Activated effector memory CD4-positive, alpha-beta T cell treated with Interleukin-2 at 50 U/mL for 16 hours (primary cell): ENCODE measurements at places on chromosomes 7 and 10.
A peak's percentile ranks its signal among the peaks of the same experiment; 100 is the strongest.

DNA sequence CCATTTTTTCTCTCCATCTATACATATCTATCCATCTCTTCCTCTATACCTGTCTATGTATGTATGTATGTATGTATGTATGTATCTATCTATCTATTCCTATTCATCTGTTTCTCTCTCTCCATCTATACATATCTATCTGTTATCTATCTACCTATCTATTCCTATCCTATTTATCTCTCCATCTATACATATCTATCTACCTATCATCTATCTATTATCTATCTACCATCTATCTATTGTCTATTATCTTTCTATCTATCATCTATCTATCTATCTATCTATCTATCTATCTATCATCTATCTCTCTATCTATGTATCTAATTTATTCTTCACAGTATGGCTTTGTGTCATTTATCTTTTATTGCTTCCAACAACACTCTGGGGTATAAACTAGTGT lies 1124.4 kb downstream of the TYW1 start:
- DNase-seq: no peak

- DNase-seq: no peak
Measured at GRCh38 chr10:97782455-97783228, 10.8 kb upstream of the SFRP5 start.

- no peak for DNase-seq
Measured at GRCh38 chr10:3754727-3755439, 30.1 kb downstream of the KLF6 start.

DNA sequence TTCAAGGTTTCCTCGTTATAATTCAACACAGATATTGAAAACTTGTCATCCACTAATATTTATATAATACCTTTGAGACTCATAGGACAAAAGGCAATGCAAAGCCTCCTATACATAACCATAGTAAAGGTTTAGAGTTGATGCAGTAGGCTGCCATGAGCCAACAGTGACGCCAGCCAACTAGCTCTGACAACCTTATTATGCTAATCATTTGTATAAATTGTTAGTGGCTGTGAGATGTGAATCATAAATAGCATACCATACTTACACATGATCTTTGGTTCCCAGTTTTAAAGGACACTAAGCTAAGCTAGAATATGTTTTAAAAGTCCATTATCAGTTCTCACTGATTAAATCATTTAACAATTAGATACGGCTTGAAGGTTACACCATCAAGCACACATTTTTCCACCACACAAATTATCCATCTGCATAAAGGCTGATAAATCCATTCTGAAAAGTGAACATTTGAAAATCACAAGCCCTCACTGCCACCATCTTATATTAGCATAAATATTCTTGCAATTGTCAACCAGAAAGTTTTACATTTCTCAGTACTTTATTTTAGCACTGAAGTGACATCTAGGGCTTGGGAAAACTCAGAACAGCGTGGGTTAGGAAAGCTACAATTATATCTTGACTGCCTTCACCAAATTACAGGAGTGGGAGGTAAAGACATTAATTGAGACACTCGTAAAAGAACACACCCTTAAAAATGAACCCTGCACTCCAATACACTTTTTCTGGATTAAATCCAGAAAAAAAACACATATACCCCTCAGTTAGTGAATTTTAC lies 30.7 kb downstream of the COA1 start:
- no peak for DNase-seq

DNA sequence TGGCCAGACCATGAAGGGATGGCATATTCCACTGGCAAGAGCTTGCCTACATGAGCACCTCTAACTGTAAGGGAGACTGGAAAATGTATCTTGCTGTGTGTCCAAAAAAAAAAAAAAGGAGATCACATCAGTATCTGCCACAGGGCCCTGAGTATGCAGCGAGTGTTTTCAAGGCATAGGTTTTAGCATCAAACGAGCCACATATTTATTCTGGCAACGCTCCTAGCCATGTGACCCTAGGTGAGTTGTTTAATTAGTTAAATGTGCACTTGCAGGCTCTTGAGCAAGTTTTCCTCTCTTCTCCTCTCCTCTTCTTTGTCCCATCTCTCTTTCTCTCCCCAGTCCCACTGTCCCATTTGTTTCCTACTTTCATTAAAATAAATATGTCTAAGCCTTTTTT lies 428.7 kb upstream of the AKR1E2 start:
- no peak for DNase-seq

DNA sequence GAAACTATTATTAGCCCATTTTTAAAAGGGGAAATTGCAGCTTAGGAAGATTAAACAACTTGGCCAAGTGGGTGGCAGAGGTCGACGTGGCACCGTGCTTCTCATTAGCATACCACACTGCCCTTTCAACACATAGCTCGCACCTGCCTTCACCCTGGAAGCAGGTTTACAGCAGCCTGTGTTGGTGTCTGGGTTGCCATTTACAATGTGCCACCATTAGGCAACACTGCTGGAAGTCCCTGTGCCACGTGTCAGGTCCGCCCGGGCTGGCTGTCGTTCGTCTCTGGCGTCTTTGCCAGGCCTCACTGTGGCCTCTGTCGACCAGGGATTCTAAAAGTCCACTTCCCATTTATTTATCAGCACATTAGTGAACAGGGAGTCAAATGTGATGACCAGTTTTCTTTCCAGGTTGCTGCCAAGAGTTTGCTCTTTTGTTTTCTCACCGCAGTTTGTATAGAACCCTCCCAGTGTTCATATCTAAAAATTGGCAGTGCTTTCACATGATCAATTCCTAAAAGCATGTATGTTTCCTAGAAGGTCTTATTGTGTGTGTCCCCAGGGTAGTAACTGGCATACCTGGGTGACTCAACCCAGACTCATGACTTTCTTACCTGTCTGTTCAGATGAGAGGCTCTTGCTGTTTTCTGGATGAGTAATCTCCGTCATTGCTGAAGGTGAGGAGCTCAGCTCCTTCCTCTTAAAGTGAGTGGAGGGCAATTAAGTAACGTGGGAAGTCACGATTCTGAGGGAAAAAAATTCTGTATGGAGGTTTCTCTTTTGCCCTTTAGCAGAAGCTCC lies 9.2 kb downstream of the INSIG1 start:
- no peak for DNase-seq

DNA sequence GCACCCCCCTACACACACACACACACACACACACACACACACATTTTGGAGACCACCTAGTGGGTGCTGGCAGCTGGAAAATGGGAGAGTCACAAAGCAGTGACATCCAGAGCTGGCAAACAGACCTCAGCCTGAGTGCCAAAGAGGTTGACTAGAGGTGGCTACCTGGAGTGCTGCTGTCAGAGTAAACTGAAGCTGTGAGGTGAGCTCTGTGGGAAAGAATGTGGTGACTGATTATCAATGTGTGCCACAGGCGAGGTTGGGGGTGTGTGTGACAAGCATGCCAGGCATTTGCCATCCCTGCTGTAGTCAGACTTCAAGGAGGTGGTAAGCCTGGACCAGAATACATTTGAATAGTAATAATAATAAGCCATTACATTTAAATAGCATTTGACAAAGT lies 120.6 kb downstream of the SLIT1 start:
- DNase-seq: no peak

DNA sequence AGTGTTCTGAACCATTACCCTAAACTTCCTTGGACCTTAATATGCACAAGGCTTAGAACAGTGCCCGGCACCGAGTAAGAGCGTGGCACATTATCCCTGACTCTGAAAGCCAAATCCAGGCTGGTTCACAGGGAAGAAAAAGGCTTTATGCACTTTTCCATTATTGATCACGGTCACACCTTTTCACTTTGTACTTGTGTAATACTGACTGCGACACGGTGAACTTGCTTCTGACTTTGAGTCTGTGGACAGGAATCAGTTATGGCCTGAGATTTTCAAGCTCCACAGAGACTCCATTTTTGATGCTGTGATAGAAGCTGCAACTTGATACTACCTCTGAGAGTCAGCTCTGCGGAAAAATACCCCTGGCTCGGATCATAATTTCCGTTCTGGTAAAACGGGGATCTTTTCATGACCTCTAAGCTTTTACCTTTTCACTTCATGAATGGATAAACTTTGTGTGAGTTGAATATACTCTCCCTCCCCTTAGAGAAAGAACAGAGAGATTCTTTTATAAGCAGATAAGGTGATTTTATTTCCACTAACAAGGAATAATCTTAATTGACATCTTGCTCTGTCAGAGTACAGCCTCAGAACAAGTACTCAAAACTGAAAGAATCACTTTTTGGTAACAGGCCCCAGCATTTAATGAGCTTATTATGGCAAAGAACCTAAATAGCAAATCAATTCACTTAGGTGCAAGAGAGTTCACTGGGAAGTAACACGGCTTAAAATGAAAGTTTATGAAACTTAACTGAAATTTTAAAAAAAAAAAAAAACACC lies 88.8 kb downstream of the ELMO1 start:
- no peak for DNase-seq

DNA sequence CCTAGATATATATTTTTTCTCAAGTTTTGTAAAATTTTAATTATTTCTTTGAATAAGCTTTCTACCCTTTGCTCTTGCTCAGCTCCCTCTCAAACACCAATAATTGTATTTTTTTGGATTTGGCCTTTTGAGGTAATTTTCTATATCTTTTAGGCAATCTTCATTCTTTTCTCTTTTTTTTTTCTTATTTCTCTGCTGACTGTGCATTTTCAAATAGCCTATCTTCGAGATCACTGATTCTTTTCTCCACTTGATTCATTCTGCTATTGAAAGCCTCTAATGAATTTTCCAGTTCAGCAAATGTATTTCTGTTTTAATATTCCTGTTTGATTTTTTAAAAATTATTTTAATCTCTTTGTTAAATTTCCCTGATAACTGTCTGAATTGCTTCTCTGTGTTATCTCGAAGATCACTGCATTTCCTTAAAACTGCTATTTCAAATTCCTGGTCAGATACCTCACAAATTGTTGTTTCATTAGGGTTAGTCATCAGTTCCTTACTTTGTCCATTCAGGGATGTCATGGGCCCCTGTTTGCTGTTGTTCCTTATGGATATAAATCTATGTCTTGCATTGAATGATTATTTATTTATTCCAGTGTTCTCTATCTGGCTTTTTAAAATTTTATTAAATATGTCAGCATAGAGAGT lies 100.1 kb upstream of the UNC5B start:
- no peak for DNase-seq

DNA sequence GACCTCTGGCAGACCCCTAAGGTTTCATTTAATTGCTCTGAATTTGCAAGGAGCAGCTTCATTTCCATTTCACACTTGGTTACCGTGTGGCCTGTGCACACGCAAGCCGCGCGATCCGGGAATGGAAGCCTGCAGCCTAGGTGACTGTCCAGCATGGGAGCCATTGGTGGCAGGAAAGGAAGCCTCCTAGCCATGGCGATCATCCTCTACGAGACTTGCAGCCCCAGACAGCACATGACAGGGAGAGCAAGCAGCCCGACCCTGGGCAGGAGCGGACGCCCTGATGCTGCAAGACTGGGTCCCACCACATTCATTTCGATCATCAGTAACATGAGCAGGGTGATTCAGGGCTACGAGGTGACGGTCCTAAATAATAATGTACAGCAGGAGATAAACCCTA lies 33.9 kb downstream of the C10orf143 start:
- no peak for DNase-seq

- no peak for DNase-seq
Measured at GRCh38 chr10:100827819-100828737, 82.7 kb downstream of the PAX2 start.

- no peak for DNase-seq
Measured at GRCh38 chr7:106126170-106126938, 14.2 kb upstream of the SYPL1 start.

- no peak for DNase-seq
Measured at GRCh38 chr10:102139281-102140110, 6.7 kb downstream of the PPRC1 start.

DNA sequence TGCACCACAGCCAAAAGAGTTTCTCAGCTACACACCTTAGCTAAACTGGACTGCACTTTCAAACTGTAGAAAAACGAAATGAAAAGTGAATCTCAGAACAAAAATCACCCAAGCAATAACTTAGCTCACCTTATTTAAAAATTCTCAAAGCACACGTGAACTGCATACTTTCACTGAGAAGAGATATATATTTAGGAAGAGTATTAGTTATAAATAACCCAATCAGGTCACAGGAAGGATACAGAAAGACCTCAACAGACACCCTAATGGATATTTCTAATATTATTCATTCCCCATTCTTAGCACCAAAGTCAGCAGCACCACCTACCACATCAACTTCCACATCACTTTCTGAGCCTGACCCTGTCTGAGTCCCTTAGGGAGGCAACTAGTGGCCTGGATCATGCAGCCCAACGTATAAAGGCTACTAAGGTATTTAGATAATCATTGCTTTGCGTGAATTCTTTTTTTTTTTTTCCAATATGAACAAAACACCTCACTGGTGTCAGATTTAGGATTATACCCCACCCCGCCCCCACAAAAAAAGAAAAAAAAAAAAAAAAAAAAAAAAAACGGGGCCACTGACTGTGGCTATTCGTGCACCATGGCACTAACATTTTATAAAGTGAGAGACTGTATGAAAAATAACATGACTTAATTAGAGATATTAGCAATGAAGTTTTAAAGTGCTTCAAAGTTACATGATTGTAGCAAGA lies 2.6 kb downstream of the ABI1 start:
- no peak for DNase-seq

GRCh38 chr7:1569016-1569415 lies 816 bp downstream of the PSMG3 start:
- DNase-seq: peak; percentile 15

- DNase-seq: no peak
Measured at GRCh38 chr10:60856405-60856804, 78.1 kb downstream of the CDK1 start.

- DNase-seq: no peak
Measured at GRCh38 chr10:51620131-51620530, 79.3 kb downstream of the CSTF2T start.

DNA sequence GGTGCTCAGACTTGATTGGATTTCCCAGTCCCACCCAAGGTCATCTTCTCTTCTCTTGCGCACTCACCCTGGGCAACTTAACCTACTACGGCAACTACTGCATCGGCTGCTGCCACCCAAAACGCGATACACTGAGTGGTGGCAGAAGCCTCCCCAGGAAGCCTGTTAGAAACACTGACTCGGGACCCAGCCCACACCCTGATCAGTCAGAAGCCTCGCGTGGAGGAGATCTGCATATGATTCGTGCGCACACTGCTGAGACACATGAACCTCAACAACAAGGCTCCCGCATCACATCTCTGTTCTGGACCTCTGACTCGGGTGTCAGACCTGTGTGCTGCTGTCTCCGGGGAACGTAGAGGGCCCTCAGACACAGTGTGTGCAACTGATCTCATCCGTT lies 419.5 kb downstream of the PAXIP1 start:
- no peak for DNase-seq

DNA sequence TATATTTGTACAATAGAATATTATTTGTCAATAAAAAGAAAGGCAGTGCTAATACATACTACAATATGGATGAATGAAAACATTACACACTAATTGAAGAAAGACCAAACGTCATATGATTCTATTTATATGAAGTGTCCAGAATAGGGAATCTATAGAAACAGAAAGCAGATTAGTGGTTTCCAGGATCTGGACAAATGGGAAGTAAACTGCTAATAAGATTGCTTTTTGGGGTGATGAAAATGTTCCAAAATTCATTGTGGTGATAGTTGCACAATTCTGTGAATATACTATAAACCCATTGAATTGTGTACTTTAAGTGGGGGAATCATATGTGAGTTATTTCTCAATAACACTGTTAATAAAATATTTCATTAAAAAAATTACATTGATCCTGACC lies 78.2 kb upstream of the IFRD1 start:
- DNase-seq: no peak
